ENCODE measurements at places on chromosomes 4 and X.

DNA sequence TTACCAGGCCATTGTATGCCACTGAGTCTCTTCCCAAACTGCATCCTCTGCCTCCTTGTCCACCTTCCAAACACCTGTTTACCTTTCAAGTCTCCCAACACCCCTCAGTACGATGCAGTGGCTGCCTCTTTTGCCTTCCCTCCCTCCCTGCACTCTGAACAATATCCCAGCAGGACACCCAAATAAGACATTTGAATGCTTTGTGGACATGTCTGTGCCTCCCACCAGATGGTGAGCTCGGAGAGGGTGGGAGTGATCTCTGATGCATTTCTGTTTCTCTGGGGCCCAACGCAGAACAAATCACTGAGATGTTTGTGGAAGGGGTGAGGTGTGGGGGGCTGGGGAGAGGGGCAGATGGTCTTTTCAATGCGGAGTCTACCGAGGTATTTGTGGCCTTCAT, 33.4 kb downstream of the PJA1 start:
- no peak for DNase-seq

GRCh38 chr4:82691431-82691830, 107.2 kb downstream of the SCD5 start:
- no peak for DNase-seq

DNA sequence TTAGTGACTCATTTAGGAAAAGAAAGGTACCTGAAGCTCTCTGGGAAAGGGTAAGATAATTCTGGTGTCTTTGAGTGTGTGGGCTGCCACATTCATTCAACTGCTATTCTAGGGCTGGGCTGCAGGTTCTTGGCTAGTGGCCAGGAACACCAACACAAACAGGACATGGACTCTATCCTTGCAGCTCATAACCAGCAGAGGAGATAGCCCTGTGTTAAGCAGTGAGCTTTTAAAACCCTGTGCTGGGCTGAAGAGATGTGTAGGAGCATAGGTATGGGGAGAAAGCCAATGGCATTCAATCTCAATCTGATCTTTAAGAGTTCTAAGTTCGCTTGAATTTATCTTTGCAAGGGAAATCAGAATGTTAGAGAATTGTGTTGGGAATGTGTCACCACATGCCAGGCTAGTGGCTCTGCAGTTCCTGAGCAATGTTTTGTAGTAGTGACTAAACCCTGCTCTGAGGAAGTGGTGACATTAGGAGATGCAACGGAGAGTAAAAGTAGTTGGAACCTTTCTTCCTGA, 39.2 kb downstream of the SGMS2 start:
- DNase-seq: no peak

DNA sequence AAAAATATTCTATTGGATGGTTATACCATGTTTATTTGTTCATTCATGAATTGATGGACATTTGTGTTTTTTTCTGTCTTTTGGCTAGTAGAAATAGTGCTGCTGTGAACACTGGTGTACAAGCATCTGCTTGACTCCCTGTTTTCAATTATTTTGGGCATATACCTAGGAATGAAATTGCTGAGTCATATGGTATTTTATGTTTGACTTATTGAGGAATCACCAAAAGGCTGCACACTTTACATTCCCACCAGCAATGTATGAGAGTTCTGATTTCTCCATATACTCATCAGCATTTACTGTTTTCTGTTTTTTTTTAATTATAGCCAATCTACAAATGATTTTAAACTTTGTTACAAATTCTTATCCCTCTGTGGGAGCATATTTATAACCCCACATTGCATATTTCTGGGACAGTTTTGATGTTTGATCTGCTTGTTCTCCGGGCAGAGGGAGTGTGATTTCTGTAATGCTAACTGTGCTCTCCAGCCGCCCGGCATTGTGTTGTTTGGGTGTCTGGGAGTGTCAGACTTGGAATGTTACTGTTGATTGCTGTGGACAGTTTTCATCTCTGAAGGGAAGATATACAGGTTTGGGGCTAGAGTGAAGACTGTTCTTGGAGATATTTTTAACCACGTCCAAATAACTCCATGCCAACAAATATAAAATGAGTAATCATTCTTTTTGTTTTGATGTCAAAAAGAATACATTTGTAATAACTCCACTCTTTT, 60.5 kb upstream of the PGRMC2 start:
- no peak for DNase-seq

DNA sequence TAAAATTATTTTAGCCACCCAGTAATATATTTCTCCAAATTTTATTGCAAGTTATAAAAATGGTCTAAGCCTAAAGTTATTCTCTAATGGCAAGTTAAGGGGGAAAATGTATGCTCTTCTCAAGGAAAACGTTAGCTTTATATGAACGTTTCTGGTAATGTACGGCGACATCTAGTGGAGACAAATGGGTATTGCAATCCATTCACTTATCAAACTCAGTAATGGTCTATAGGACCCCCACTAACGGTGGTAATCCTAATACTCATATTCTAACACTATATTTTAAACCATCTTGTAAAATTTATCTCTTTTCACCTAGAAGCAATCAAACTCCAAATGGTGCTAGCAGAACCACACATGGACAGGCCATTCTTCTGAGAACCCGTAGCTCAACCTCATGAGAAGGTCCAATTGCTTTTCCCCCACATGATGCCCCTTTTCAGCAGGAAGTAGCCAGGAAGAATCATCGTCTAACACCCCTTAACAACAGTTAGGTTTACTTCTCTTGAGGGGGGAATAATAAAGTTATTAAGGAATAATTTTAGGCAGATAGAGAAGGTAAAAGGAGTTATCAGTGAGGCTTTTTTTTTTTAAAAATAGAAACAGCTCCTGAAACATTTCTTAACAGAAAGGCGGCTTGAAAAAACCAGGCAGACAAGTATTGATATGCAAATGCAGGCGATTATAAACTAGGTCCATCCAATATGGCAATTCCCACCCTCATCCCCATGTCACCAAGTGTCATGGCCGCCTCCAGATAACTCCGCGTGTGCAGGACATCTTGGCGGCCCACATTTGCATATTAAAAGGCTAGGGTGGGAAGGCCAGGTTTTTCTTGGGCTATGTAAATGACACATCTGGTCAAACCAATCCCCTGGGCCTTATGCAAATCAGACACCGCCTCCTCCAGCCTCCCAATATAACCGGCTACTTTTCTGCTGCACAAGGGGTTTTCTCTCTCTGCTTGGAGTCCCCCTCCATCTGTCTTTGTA, 35.0 kb downstream of the NUDT11 start:
- DNase-seq: peak; percentile 39

DNA sequence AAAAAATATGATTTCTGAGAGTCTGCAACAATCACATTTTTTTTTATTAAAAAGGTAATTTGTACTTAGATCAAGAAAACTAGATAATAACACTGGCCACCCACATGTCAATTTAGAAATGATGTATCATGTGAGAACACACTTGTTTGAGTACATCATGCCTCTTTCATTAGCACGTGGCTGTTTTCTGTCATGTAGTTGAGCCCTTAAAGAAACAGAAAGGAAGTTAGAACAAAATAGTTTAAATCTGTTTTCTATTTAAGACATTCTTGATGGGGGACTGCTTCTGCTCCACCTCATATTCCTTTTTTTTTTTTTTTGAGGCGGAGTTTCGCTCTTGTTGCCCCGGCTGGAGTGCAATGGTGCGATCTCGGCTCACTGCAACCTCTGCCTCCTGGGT, 207.5 kb downstream of the NSUN7 start:
- no peak for DNase-seq

DNA sequence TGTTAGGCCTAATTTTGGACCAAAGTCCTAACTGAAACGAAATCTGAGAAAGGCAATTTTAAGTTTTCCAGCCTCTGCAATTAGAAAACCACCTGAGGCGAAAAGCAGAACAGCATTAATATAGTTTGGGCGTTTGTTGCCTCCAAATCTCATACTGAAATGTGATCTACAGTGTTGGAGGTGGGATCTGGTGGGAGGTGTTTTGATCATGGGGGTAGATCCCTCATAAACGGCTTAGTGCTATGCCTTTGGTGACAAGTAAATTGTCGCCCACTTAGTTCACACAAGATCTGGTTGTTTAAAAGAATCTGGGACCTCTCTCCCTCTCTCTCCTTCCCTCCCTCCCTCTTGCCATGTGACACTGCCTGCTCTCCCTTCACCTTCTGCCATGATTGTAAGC, 5.7 kb downstream of the FAM241A start:
- DNase-seq: no peak

DNA sequence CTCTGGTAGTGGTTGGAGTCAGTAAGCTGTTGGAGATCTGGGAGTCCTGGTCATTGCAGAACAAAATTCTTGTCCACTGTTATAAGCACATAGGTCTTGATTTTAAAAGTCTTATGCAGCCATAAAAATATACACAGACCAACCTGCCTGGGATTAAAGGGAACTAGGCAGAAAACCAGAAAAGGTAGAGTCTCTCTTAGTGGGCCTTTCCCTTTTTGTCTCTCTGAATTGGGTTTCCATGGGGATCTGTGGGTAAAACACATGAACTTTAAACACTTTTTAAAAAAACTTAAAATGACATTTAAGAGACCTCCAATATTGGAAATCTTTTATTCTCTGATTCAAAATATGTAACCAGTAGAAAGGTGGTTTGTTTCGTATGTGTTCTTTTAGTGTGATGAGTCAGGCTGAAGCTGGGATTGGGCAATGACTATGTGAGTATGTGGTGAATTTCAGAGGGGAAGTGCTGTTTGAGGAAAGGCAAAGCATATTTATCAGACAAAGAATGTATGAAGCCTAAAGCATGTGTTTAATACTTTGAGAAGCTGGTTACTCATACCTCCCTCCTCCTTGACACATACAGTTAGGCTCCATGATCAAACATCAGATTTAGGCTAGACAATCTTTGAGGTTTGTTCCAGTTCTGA, 29.6 kb downstream of the SLC16A2 start:
- DNase-seq: no peak

DNA sequence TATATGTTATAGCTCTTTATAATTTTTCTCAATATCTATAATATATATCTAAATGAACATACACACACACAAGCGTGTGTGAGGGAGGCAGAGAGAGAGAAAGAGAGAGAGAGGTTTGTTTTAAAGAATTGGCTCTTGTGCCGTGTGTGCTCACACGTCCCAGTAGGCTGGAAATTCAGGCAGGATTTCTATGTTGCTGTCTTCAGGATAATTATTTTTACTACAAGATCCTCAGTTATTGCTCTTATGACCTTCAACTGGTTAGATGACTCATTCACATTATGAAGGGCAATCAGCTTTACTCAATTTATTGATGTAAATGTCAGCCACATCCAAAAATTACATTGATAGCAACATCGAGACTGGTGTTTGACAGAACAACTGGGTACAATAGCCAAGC, 1520.7 kb upstream of the PCDH7 start:
- no peak for DNase-seq

GRCh38 chr4:95263391-95263790, 285.4 kb downstream of the UNC5C start:
- DNase-seq: no peak

DNA sequence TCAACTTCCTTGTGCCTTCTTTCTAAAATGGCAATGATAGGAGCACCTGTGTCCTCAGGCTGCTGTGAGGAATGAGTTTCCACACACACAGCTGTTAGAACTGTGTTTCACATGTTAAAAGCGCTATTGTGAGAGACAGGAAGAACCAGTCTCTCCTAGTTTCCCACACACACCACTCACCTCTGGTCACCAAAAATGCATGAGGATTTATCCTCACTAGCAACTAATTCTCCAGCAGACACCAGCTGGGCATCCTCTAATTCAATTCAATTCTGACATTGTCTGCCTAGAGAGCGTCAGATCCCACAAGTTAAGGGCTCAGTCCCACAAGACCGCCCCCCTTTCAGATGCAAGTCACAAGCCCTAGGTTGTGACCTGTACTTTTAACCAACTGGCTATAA, 29.0 kb upstream of the SLC2A9 start:
- DNase-seq: no peak

GRCh38 chr4:23455456-23456158, 434.2 kb downstream of the PPARGC1A start:
- DNase-seq: no peak

- DNase-seq: no peak
Measured at GRCh38 chr4:76801621-76802235, 96.2 kb downstream of the SOWAHB start.

GRCh38 chrX:18920079-18920478, 63.8 kb downstream of the PHKA2 start:
- no peak for DNase-seq

DNA sequence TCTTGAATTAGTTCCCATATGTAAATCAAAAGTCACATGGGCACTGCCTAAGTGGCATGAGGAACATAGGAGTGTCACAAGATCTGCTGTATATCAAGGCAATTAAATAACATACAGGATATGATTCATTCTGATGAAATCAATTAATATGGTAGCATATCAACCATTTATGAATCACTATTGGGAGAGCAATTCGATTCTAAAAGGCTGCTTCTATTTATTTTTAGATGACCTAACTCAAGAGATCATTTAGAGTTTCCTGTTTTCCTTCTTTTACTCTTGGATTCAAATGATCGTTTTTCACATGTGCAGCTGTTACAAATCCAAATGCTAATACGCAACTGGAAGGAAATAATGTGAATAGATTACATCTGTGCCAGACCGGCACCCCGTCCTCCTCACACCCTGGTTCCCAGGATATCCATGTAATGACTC, 81.9 kb downstream of the HCCS start:
- DNase-seq: no peak

DNA sequence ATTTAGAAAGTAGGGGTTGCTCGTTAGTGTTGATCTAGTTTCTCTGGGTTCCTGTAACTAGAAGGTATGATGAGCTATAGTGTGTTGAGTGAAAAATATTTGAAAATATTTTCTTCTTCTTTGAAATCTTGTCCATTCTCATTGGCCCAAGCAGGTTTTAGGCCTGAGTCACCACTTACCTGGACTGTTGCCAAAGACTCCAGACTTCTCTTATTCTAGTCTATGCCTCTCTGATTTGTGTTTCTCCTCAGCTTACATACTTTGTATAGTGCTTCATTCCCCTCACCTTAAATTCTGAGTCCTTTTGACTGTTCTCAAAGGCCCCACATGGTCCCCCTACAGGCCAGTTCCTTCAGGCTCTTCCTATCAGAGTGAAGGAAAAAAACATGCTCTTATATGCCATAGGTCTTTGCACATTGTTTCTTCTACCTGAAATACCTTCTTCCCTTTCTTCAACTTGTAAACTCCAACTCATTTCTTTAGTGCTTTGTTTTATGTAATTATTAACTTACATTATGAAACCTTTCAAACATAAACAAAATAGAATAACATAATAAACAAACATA, 258.2 kb downstream of the PPP1R2C start:
- no peak for DNase-seq

- no peak for DNase-seq
Measured at GRCh38 chrX:12946406-12946805, 28.5 kb upstream of the TMSB4X start.

DNA sequence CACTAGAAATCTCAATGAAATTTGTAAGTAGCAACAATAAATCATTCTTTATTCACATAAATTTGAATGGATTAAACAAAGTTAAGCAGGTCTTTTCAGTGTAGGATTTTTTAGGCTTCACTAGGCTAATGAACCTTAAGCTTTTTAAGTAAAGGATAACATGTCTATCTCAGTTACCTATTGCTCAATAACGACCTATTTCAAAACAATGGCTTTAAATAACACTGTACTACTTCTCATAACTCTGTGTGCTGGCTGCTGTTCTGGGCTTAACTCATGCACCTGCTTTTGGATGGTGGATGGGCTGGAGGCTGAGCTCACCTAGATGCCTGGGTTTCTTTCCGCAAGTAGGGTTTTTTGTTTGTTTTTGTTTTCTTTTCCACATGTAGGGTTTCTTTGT, 495.0 kb upstream of the SLIT2 start:
- DNase-seq: no peak

- DNase-seq: no peak
Measured at GRCh38 chrX:109858602-109859341, 125.7 kb upstream of the ACSL4 start.

- no peak for DNase-seq
Measured at GRCh38 chr4:68907788-68908700, 43.6 kb downstream of the UGT2A3 start.

All from activated CD4-positive, alpha-beta T cell treated with anti-CD3 and anti-CD28 coated beads for 4 hours (primary cell).